Hippocampal formation (tissue), 2 donors: ENCODE measurements at places on chromosomes 12 and 14.

- no peak for DNase-seq
Measured at GRCh38 chr12:120093592-120094355, 22.8 kb downstream of the RAB35 start.

GRCh38 chr12:78431931-78432330 lies 432.6 kb upstream of the SYT1 start:
- no peak for DNase-seq

DNA sequence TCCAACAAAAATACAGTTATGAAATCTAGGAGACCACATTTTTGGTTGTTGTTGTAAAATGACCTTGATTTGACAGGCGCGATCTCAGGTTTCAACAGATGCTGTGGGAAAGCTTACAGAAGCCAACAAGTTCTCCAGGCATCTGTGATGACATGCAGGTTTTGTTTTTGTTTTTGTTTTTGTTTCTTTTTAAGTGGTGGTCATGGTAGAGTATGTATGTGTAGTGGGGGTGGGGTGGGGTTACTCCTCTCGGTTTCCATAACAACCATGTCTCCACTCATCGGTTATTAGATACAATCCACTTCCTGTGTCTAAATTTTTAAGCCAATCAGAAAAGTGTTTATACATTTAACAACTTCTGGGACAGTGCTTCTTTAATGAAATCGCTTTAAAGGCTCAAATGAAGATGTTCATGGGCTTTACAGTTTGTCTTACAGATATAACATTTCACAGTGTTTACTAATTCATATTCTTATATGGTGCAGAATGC lies 199.9 kb upstream of the FOXN3 start:
- no peak for DNase-seq

DNA sequence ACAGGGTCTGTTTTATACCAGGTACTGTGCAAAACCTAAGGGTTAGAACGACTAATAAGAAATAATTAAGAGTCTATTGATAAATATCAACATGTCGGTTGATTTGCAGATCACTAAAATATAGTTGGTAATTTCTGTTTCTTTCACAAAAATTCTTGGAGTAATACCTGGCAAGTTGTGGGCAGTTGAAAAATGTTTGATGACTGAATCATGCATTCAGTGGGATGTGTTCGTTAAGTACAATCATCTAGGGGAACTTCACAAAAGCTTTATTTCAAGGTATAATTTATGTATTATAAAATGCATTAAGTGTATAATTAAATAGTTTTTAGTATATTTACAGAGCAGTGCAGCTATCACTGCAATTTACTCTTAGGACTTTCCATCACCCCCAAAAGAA lies 120.0 kb downstream of the KCNA5 start:
- DNase-seq: no peak

DNA sequence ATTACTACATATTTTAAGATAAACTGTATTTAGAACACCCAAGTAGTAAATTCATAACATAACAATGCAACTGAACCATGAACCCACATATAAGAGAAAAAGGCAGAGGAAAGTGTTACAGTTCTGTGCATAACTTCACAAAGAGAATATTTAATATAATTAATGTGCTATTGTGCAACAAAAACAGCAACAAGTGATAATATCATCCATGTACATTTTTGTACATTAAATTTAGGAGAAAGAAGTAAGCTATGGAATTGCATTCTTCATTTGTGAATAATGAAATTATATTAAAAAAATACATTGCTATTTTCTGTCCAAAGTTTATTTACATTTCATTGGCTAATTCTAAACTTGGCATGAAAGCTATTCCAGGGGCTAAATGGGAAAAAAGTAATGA lies 72.6 kb downstream of the PLEKHG7 start:
- DNase-seq: no peak

DNA sequence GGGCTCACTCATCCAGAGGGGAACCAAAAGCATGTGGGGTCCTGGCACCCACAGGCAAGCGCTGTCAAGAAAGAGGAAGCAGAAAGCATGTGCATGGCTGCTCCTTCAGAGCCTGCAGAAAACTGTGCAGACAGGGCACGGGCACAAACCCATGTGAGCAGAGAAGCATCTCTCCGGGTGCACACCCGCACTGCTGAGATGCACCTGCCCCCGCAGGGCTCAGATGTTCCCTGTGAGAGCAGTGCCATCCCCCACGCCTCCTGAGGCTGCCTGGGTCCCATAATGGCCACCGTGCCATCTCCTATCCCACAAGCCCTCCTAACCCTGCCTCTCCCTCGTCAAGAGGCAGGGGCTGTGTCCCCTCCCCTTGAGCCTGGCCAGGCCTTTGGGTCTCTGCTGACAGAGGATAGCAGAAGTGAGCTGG lies 32.3 kb upstream of the INF2 start:
- peak; percentile 44 for DNase-seq

DNA sequence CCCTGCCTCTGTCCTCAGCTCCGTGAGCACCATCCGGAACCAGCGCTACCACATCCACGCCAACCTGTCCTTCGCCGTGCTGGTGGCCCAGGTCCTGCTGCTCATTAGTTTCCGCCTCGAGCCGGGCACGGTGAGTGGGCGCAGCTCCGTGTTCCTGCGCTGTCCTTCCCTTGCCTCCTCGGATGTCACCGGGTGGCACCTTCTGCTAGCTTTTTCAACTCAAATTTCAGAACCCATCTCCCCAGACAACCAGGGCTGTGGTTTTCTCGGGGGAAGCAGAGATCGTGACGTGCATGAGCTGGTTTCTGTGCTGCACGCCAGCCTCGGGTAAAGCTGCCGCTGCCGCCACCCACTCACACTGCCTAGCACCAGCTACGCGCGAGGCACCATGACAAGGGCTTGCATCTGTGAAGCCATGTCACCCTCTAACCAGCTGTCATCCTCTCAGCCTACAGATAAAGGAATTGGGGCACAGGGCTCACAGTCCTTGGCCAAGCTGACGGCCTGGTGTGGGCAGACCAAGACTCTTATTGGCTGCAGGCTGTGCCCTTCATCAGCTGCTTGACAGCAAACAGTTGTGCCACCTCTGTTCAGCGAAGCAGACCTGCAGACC lies 152.1 kb downstream of the ADGRD1 start:
- DNase-seq: peak; percentile 33

GRCh38 chr14:50015716-50016115 lies 100.7 kb downstream of the VCPKMT start:
- no peak for DNase-seq

DNA sequence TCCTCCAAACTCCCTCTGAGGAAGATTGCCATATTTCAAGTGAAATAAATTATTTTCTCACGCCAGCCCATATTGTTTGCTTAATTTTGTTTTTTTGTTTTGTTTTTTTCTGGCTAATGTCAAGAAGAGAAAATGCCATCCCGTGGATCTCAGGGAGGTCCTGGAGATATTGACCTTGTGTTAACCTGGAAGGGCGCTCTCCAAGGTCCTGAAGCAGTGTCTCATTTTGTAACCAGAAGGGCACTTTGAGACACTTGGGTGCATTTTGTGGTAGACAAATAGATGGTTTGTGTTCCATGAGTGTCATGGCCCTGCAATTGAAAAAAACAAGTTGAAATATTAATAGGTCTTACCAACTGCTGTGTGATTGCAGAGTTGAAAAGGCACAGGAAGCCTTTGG lies 268.9 kb downstream of the SUDS3 start:
- no peak for DNase-seq

DNA sequence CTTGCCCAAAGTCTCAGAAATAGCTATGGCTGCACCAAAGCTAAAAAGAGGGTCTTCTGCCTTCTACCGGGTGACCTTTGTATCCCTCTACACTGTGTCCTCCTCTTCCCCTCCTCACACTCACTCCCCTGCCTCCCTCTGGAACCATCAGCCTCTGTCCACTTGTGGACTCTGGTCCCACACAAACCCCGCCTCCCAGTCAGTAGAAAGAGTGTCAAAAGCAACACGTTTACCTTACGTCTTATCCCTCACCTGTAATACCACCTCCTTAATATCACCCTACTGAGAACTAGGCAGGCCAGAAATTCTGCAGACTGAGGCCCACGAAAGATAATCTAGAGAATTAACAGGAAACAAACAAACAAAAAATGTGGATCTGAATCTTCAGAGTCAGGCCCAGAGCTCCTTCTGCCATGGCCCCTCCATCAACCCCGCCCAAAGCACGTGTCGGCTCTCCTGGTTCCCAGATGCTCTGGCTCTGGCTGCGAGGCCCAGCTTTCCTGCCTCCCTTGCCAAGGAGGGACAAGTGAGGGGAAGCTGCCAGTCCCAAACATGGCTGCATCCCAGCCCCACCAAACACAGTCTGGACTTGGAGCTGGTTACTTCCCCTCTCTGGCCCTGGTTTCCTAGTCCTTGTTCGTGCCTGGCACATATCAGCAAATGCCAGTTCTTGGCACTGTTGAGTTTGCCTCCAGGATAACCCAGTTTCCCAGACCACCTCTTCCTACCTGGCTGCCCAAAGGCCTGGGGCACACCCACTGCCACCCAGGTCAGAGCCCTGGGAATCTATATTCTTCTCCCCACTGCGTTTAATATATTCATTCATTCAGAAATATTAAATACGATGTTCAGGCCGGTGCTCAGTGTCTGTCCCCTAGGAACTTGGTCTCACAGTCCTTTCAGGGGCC lies 2.7 kb downstream of the ACTN1 start:
- DNase-seq: no peak

- DNase-seq: no peak
Measured at GRCh38 chr14:53956427-53957201, at the start of gene BMP4. TSS of gene BMP4 (minus strand) at chr14:53956825. CDS start at chr14:53952222, 4,603 bp downstream.

DNA sequence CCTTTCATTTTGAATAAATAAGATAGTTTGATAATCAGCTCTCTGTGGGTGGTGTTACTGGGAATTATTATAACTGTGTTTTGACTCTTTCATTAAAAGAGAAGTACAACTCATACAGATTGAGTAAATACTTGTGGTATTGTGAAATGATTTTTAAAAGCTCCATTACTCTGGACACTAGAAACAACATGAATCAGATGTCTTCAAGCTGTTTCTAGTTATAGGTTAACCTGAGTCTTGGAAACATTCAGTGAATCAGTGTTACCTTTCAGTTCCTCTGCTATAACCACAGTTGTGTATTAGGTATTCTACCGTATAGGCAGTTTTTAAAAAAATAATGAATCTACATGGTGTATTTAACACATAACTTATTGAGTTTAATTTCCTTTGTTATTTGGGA lies 128.4 kb upstream of the SSTR1 start:
- no peak for DNase-seq

- peak; percentile 65 for DNase-seq
Measured at GRCh38 chr12:96399120-96399918, 920 bp downstream of the CDK17 start.

- DNase-seq: no peak
Measured at GRCh38 chr14:41830714-41831406, 224.2 kb downstream of the LRFN5 start.

GRCh38 chr12:63934936-63935335 lies 90.4 kb downstream of the SRGAP1 start:
- no peak for DNase-seq

DNA sequence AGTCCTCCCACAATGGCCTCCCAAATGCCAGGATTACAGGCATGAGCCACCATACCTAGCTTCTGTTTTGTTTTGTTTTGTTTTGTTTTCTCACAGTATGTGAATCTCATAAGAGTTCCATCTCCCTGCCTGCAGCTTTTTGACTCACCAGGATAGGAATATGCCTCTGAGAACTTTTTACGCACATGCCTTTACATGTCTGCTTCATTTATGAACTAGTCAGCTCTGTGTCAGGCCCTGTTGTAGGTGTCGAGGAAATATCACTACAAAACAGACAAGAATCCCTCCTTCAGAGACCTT lies 89.0 kb downstream of the BORCS5 start:
- no peak for DNase-seq

GRCh38 chr12:53255996-53256395 lies 12.1 kb upstream of the ESPL1 start:
- DNase-seq: no peak

DNA sequence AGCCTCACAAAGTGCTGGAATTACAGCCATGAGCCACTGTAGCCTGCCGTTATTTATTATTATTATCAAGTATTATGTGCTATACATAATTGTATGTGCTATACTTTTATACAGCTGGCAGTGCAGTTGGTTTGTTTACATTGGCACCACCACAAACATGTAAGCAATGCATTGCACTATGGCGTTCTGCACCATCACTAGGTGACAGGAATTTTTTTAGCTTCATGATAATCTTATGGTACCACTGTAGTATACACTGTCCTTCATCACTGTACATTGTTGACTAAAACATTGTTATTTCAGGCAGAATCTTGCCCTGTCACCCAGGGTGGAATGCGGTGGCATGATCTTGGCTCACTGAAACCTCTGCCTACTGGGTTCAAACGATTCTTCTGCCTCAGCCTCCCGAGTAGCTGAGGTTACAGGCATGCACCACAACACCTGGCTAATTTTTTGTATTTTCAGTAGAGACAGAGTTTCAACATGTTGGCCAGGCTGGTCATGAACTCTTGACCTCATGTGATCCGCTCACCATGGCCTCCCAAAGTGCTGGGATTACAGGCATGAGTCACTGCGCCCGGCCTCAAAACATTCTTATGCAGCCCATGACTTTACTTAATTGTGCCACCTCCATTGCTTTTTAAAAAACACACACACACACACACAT lies 17.1 kb downstream of the MRPL42 start:
- DNase-seq: no peak

- DNase-seq: no peak
Measured at GRCh38 chr14:78297858-78298257, 127.7 kb downstream of the NRXN3 start.

DNA sequence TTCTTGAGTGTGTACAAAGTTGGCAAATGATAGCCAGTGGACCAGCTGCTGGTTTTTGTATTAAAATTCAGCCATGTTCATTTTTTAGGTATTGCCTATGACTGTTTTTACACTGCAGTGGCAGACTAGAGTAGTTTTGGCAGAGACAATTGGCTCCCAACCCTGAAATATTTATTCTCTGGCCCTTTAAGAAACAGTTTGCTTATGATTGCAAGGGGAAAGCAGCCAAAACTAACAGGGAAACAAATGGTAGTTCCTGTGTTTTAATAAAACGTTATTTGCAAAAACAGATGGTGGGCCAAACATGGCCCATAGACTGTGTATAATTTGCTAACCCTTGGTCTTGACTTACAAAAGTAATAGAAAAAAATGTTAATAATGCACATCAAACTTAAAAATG lies 110.2 kb downstream of the ALX1 start:
- DNase-seq: no peak

- DNase-seq: no peak
Measured at GRCh38 chr14:60771117-60771516, 36.6 kb downstream of the MNAT1 start.
